ENCODE measurements at places on chromosomes 11 and 22.

- DNase-seq = no peak
These were observed 73.3 kb upstream of the SHANK2 start for GRCh38 chr11:71325418-71326327.

DNA sequence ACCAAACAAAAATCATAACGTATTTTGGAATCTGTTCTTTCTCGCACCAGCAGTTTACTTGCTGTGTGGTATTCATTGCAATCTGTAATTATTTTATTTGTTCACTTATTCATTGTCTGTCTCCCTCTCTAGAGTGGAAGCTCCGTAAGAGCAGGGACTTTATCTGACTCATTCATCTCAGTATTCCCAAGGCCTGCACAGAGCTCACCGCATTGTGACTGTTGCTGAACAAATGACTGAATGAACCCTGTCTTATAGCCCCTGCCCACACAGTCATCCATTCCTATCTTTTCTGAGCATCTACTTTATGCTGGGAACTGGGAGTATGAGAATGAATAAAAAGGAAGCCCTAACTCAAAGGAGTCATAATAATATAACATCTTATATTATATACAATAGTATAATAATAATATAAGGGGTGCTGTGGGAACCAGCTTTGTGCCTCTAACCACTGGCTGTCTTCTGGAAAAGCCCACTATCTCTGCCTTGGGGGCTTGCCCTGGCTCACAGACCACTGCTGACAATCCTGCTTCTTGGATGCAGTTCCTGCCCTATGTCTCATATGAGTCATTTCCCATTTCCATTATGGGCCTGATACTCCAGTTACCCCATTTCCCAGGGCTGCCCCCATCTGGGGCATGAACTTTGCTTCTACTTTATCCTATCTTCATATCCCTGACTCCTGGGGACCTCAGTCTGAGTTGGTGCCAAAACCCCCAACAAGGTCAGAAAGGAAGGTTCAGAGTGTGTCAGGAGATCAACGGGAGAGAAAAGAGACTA, 11.0 kb downstream of the XRRA1 start:
- no peak for DNase-seq

DNA sequence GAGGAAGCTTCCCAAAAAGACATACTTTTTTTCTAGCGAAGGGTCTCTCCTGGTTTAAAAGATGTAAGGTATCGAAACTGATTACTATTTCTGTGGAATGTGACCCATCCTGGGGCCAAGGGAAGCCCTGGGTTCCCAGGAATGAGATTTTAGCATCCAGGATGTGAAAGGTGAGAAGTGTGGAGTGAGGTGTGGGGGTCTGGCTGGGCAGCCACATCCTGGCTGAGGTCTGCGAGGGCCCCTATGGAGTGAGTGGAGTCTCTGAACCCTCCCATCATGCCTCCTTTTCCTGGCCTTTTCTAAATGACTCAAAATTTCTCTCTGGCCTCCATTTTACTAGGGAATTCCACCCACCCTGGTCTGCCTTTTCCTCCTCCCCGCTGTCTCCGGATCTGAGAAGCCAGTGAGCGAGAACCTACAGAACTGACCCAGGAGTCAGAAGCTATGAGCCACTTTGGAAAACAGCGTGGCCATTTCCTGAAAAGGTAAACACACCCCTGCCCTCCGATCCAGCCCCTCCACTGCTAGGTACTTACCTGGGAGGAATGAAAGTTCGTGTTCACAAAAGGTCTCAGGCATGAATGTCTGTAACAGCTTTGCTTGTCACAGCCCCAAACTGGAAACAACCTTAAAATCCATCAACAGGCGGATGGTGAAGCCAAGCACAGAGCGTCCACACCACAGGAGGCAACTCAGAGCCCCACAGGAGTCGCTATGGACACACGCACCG, 27.7 kb upstream of the SHANK2 start:
- no peak for DNase-seq

DNA sequence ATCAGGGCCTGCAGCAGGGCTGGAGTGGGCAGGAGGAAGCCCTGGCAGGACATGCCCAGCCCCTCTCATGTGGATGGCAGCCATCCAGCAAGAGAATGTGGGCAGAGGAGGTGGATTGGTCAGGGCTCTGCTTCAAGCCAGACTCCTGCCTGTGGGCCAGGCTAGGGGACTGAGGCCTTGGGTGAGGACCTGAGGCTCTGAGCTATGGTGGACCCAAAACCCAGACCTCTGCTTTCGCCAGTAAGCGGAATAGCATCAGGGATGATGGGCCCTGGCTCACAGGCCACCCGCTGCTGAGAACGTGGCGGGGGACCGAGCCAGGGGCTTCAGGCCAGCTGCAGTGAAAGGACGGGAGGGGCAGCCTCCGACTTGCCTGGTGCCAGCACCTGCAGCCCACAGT, 57.4 kb downstream of the LINC01488 start:
- DNase-seq = no peak

DNA sequence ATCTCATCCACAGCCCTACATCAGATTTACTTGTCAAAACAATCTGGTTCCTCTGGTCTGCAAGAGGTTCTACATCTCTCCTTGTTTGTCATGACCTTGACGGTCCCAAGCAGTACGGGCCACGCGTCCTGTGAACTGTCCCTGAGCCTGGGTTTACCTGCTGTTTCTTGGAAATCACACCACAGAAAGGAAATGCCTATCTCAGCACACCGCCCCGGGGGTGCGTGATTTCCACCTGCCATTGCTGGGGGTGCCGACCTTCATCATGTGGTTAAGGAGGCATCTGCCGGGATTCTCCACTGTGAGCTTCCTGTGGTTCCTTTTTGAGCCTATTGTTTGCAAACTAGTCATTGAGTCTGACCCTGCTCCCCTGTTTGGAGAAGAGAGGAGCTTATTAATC, 1363.4 kb downstream of the BRD1 start:
- DNase-seq = no peak

- DNase-seq = no peak
These were observed 24.3 kb downstream of the STX3 start for GRCh38 chr11:59779487-59779886.

- DNase-seq = no peak
These were observed 809 bp downstream of the MIEF1 start for GRCh38 chr22:39502789-39503409.

GRCh38 chr22:17871726-17872458, 97.6 kb upstream of the BID start:
- DNase-seq = no peak

DNA sequence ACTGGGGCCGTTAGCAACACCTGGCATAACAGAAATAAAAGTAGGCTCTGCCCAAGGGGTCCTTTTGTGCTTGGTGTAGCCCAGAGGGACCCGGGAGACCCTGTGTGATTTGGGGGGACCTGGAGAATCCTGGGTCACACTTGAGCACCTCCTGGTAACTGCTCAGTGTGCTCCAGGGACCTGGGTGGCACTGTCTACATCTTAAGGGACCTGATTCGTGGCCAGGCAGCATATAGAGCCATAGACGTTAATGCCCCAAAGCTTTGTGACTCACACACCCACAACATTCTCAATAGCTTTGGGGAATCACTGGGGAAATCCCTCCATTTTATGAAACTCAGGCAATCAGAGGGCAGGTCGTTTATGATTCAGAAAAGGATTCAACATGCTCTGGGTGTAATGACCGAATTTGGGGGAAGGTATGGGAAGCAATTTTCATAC, 3.6 kb upstream of the IGF2 start:
- DNase-seq = peak; percentile 43

- DNase-seq = no peak
These were observed 415.9 kb downstream of the ETS1 start for GRCh38 chr11:128171506-128171905.

DNA sequence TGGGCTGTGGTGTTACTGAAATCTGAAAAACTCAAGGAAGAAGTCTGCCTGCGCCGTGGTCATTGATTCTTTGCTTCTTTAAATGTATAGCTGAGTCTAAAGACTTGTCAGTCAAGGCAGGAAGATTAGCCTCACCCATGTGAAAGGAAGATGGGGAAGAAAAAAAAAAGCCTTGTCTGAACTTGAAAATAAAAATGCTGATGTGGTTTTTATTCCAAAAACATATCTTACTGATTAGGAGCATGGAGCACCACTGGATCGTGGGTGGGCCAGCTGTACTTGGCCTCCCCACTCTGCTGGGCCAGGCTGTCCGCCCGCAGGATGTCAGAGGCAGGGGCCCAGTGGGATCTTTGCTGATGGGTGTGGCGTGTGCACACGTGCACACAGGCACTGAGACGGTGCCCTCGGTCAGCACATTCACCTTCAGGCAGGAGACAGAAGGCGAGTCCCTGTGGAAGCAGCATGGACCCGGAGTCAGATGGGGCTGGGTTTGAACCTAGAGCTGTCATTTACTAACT, 111.9 kb downstream of the WNT7B start:
- no peak for DNase-seq

GRCh38 chr11:2818503-2818902, 67.1 kb downstream of the CDKN1C start:
- DNase-seq = no peak

GRCh38 chr22:41350087-41350486, 31.7 kb upstream of the TEF start:
- no peak for DNase-seq

DNA sequence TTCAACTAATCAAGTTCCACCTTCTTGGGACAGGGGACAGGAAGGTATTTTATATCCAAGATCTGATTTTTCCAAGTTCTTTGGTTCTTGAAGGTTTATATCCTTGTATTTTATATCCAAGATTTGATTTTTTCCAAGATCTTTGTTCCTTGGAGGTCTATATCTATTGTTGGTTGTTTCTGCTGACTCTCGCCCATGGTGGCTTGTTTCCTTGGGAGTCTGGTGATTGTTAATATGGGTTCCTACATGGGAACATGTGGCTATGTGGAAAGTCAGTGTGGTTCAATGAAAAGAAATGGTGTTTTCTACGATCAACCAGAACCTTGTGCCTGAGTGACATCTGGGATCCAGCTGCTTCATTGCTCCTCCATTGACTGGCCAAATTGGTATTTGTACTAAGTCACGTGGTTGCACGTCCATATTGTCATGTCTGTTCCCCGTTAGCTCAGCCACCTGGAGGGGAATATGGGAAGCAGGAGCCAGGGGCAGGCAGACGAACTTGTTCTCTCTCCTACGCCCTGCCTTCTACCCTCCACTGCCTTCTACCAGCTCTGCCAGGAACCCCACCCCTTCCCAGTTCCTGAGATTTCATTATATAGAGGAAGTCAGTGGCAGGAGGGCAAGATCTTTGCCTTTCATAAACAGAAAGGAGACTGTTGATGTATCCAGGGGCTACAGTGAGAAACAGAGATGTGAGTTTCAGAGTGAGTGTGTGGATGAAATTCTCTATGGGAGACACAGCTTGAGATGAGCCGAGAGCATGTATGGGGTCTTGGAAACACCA, 11.1 kb upstream of the CSF2RB start:
- DNase-seq = no peak

DNA sequence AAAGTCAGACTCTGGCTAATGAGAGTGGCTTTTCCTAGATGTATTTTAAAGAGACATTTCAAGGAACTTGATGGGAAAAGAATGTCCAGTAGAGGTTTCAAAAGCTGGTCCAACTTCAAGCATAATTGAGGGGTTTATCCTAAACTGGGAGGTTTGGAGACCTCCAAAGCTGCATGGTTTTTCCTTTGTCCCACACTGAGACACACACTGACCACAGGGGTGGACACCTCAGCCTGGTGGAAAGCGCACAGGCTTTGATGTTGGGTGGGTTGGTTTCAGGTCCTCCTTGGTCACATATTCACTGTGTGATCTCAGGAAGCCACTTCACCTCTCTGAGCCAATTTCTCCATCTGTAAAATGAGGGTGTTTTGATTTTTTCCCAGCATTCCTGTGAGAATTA, 4.0 kb downstream of the SPON1 start:
- no peak for DNase-seq

- no peak for DNase-seq
These were observed 52.8 kb upstream of the APOA1 start for GRCh38 chr11:116890193-116890592.

DNA sequence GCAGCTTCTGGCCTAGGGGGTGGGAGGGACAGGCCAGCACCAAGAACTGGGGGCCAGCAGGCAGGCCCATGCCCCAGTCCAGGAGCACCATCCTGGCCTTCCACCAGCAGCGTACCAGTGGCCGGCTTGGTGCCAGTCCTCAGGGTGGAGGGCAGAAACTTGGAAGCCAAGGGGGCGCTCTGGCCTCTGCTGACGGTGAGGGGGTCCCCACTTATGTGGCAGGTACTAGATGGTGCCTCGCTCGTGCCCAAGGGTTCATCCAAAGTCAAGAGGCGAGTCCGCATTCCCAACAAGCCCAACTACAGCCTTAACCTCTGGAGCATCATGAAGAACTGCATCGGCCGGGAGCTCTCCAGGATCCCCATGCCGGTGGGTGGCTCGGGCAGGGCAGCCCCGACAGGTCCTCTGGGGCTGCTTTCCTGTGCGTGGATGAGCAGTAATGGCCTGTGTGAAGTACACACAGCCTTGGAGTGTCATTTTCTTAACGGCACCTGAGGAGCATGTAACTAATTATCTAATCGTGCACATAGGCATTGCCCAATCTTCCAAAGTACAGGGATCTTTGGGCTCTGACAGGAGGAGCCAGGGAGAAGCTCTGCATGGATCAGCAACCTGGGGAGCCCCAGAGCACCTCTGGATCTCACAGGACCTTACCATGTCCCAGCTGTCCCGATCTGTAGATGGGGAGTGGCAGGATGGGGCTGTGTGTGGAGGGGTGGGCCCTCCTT, 79.1 kb downstream of the MORC2 start:
- DNase-seq = no peak

DNA sequence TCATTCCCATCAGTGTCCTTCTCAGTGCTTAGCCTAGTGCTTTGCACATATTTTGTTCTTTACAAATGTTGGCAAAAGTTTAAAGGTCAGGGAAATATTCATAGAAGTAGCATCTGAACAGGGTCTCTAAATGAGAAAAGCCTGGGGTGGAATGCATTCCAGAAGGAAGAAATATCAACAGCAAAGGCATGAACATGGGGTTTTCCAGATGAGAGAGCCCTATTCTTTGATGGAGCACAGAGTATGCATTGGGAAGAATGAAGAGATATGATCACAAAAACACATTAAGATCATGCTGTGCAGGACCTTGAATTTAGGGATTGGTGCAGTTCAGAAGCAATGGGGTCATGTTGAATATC, 140.2 kb downstream of the SNX19 start:
- DNase-seq = no peak

- no peak for DNase-seq
These were observed 181.9 kb downstream of the CTTN start for GRCh38 chr11:70580036-70580805.

GRCh38 chr11:36399745-36400144, 103.7 kb downstream of the PRR5L start:
- DNase-seq = no peak

DNA sequence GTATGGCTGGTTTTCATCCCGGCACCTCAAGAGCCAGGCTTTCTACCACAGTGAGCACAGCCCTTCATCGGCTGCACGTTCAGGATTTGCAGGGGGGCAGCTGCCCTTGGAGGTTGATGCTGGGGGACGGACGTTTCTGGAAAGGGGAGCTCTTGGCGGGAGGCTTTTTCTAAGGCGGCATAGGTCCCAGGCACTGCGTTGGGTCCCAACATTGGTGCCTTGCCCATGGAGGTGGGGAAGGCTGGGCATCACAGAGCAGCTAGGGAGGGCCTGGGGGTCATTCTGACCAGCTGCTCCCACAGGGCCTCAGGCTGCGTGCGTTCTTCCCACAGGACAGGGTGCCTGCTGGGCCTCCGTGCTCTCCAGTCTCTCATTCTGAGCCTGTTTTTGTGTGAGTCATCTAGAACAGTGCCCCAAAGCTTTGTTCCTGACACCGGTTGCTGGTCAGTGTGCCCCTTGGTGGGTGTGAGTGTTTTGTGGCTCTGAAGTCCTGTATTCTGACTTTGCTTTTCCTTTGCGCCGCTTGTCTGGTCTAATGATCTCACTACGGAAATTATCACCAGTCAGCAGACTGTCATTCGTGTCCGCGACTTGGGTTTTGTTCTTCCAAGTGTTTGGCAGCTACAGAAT, 275.9 kb downstream of the TBC1D22A start:
- no peak for DNase-seq

- DNase-seq = no peak
These were observed 1.9 kb downstream of the DUSP18 start for GRCh38 chr22:30665786-30666185.

Data from CD8-positive, alpha-beta T cell (primary cell).